Left colon (tissue), 2 donors: ENCODE measurements at places on chromosomes 5 and 9.

DNA sequence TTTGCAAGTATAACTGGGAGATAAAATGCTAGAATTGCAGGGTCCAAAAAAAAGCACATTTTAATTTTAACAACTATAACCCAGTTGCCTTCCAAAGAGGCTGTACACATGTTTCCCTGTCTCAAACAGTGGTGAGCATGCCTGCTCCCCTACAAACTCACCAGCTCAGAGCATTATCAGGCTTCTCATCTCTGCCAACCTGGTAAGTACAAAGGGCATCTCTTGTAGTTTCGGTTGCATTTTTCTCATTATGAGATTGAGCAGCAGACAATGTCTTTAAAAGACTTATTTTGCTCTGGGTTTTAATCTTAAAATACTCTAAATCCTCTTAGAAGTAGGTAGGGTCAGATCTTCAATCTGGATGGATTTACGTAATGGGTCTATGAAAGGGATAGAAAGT is 107.1 kb upstream of the MSX2 start:
- no peak for DNase-seq

GRCh38 chr5:167665841-167666375 is 625.5 kb upstream of the WWC1 start:
- DNase-seq, result no peak

DNA sequence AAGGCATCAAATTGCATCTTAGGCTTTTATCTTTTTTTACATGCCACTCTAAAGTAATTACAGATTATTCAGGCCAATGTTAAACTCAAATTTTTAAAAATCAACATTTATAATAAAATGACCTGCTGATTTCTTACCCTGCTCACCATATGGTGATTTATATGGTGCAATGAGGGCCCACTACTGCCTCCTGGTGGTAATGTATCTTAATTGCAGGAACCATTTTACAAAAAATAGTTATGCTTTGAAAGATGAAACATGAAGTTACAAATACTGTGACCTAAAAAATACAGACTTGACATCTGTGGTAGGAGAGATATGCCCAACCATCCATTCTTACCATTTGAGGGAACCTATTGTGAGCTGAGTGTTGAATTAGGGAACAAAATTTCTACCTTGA is 292.6 kb upstream of the TAS2R1 start:
- DNase-seq, result no peak

- DNase-seq, result no peak
Observed at GRCh38 chr9:13556656-13557055, 277.2 kb upstream of the MPDZ start.

DNA sequence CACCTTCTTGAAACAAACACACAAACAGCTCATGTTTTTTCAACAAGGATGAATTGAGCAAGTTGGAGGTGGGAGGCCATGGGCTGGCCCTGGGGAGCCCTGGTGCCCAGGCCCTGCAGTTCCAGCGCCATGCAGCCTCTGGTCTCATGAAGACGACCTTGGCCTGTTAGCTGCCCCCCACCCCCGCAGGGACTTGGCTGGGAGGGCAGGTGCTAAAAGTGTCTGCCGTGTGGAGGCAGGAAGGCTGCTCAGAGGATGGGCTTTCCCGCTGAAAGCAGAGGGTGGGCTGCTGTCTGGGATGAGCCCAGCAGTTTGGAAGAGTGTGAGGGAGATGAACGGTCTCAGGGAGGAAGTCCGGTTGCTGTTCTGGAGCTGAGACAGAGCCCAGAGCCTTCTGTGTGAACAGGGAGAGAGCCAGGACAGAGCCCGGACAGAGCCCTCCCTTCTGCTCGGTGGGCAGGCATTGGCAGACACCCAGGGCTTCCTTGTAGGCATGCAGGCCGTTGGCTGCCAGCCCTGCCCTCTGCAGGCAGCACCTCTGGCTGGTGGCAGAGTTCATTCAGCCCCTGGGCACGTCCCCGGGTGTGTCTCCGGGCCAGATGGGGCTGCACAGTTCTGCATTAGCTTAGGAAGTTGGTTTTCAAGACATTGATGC is 18.7 kb downstream of the ROPN1L start:
- DNase-seq, result peak; percentile 73

- DNase-seq, result no peak
Observed at GRCh38 chr9:16683326-16683725, 187.1 kb downstream of the BNC2 start.

- no peak for DNase-seq
Observed at GRCh38 chr5:10555277-10555684, 8.6 kb upstream of the ANKRD33B start.

DNA sequence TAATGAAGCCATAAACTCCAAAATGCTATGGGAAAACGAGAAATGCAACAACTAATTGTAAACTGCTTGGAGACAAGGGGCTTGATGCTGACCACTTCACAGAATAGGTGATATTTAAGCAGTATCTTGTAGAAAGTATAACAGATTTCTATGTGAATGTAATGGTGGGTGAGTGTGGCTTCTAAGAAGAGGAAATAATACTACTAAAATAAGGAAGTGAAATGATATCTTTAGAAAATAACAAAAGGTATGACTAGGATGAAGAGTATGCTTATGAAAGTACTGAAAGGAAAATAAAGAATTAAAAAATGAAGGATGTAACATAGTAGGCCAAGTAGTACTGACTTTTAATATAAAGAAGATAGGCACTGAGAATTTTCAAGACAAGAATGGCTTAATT is 94.2 kb downstream of the AGTPBP1 start:
- no peak for DNase-seq

GRCh38 chr5:43123887-43124286 is 3.2 kb downstream of the ZNF131 start:
- no peak for DNase-seq
